Activated CD4-positive, alpha-beta T cell treated with anti-CD3 and anti-CD28 coated beads for 24 hours (primary cell): ENCODE measurements at places on chromosomes 5 and 9.

DNA sequence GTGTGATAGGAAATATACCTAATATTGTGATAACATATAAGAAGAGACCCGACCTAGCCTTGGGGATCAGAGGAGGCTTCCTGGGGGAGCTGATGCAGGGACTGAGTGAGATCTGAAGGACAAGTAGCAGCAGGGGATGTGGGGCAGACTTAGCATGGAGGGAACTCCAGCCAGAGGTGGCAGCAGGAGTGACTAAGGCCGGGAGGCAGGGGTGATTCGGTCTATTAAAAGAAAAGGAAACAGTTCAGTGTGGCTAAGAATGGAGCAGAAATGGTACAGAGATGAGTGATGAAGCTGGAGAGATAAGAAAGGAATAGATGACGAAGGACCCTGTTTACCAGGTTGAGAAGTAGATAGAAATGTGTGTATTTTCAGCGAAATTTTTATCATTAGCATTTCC is 408.8 kb downstream of the ENC1 start:
- DNase-seq = no peak

- no peak for DNase-seq
These were observed 21.6 kb downstream of the PDE6A start for GRCh38 chr5:149922950-149923349.

GRCh38 chr5:172454358-172455086 is at the start of gene SH3PXD2B:
Gene SH3PXD2B, minus strand, starts transcription at chr5:172454525. Its CDS starts 173 bp downstream, at chr5:172454352.
- no peak for DNase-seq

GRCh38 chr9:95297316-95297715 is 20.2 kb downstream of the FANCC start:
- DNase-seq = no peak

DNA sequence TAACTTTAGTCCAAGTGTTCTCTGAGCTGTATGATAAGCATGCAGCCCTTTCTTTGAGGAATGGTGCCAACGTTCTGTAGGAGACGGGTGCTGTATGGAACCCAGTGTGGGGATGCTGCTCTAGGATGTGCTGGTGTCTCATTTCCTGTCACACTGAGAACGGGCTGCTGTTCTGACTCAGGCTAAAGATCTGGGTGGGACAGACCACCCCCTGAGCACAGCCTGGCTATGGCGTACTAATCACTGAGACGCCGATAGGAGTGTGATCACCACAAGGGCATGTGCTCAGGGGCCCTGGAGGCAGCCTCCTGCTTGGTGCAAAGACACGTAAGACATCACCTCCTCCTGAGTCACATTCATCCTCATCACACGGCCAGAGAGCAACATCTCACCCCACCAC is 240.4 kb downstream of the IRX2 start:
- DNase-seq = no peak

- no peak for DNase-seq
These were observed 20.9 kb upstream of the COMMD10 start for GRCh38 chr5:116063950-116064349.

DNA sequence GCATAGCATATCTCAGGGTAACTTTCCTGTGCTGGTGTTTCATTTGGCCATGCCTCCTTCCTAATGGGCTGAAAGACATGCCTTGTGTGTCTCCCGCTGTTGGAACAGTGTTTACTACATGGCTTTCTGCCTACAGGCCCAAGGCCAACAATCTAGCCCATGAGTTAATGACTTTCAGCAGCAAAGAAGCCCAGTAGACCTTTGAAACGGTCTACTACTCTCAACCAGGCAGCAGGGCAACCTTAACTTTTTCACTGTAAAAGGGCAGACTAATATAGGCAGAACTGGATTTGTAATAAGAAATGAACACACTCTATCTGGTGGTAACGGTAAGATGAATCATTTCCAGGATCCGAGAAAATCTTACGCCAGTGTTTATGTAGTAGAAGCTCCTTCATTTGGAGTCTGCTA is 21.0 kb downstream of the C5orf15 start:
- DNase-seq = no peak

DNA sequence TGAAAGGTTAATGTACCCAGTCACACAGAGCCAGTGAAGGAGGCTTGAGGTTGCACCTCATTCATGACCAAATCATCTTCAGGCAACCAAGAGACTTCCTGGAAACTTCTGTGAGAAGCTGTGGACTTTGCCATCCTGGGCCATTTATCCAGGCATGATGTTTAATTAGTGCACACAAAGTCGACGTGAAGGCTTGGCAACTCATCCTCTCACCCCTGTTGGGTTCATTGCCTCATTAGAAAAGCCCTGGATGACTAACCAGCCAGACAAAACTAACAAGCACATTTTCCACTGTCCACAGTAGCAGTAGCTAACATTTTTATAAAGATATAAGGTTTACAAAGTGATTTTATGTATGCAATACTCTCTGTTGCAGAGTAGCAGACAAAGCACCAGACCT is 65.7 kb upstream of the ZNF462 start:
- DNase-seq = no peak

- DNase-seq = no peak
These were observed 27.1 kb downstream of the CEP72 start for GRCh38 chr5:639253-639530.

- DNase-seq = no peak
These were observed 72.5 kb upstream of the MAP1B start for GRCh38 chr5:72034770-72035169.

DNA sequence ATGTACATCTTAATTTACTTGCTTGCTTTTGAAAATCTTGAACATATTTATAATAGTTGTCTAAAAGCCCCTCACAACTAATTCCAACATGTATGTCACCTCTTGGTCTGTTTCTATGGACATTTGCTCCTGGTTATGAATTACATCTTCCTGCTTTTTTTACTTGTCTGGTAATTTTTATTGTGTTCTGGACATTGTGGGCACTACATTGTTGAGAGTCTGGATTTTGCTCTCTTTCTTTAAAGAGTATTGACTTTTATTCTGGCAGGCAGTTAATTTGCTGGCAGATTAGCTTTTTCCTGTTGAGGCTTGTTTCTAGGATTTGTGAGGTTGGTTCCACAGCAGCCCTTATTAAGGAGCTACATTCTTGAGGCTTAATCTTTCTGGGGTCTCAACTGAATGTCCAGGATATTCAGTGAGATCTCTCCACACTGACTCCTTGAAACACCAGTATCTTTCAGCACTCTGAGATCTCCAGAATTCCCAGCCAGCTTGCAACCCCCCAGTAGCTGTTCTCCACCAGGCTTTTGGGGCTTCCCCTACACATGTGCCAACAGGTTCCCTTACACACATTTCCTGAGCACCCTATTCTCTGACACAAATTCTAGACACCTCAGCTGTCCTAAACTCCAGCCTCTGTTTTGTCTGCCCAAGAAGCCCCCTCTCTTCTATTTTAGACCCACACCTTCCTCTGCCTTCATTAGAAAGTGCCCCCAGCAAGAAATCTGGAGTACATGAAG is 27.4 kb downstream of the KIAA1191 start:
- no peak for DNase-seq

DNA sequence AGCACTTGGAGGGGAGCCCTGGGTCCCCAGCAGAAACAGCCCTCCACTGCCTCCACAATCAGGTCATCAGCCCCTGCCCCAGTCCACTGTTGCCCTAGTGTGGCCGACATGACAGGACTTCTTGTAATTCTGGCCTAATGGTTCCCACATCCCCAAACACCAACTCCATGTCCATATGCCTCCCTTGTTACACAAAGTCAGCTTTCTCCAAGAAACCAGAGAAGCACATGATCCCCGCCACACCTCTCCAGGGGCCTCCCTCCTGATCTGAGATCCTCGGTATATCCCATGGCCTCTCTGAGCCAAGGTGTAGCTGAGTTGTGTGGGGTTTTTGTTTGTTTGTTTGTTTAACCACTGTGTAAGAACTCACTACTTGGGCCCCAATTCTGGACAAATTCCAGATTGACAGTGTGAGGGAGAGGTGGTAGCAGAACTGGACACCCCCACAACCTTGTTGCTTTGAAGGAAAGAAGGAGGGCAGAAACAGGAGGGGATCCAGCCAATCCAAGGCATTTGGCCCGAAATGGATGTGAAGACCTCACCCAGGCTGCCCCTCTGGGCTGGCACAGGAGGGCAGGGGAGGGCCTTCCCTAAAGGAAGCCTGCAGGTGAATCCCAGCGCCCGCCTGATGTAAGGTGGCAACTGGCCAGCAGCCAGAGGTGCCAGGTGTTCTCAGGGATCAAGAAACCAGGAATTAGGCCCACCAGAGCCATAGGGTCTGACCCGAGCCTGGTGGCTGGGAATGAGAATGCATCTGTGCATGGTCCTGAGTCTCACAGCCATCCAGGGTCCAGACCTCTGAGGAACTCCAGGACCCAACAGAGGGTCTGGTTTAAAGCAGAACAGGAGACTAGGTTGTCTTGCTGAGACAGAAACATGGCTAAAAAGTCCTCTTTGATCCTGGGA is 13.4 kb downstream of the IRF1 start:
- no peak for DNase-seq

DNA sequence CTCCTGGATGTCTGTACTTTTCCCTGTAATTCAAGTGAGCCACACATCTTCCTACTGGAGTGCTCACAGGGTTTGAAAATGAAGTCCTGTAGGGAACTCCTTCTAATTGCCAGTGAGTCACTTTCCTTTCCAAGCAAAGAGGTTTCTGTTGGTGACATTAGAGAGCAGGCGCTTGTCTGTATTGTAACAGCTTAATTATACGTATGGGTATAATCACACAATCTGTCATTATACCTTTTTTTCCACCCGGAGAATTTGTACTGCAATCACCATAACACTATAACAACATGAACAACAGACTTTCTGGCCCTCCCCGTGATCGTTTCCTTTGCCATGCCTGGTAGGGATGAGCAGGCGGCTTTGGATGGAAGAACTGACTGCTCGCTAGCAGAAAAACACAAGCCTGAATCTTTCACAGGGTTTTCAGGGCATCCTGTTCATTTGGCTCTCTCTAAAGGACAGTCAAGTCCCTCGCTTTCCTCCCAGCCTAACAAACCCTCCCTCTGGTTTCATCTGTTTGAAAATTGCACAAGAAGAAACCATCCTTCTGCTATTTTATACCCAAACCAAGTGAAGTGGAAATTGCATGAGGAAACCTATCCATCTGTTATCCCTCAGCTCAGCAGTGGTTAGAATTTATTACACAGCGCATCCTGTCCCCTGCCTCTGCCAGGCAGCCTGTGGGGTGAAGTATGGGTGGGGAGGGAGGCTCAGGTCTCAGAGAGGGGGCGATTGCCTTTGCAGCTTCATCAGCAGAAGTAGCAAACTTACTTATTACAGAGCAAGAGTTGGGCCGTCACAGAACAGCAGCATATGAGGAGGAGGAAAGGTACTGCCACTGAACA is 307.0 kb upstream of the TLE4 start:
- DNase-seq = no peak

- no peak for DNase-seq
These were observed 779.8 kb downstream of the TLE4 start for GRCh38 chr9:80351612-80352011.

DNA sequence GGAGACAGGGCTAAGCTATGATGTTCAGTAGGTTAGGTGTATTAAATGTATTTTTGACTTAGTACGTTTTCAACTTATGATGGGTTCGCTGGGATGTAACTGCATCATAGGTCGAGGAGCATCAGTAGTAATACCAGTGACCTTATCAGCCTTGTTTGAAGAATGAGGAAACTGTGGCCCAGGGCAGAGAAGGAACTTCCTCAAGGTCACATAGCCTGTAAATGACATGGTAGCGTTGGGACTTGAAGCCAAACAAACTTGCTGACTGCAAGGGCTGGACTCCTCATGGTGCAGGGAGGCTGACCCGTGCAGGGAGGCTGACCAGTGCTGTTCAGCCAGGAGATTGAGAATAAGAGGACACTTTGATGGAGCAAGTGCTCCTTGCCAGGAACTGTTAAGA is 21.3 kb upstream of the PTPN3 start:
- no peak for DNase-seq

DNA sequence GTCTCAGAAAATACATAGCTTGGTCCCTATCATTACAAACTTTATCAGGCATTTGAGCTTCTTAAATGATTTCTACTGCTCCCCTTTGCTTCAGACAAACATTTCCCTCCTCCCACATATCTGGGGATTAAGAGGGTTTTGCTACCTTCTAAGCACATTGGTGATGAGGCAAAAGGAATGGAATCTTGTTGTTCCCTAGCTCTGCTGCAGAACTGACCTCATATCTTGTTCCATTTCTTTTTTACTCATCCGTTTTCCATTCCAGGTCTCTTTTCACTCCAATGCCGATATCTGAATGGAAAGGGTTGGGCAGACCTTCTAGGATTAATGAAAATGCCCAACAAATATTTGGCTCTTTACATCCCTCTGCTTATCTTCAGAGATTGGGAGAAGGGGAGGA is 444.6 kb downstream of the ZNF608 start:
- no peak for DNase-seq

GRCh38 chr9:70603020-70603411 is 188.6 kb upstream of the KLF9 start:
- DNase-seq = no peak

- no peak for DNase-seq
These were observed 99.2 kb downstream of the MED27 start for GRCh38 chr9:131980267-131981016.

DNA sequence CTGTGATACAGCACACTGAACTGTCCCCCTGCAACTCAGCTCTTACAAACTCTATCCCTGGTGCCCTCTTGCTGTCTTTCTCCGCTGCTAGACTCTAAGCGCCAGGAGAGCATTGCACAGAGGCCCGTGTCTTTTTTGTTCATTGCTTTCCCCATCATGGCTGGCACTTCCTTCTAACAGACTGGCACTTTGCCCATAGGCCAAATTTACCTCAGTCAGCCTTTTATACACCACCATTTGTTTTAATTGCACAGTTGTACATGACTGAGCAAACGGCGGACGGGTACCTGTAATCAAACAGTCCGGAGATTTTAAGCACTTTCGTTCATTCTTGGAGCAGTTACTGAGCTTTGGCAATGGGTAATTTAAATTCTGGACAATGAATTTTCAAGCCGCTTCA is 102.2 kb upstream of the CLINT1 start:
- DNase-seq = no peak

DNA sequence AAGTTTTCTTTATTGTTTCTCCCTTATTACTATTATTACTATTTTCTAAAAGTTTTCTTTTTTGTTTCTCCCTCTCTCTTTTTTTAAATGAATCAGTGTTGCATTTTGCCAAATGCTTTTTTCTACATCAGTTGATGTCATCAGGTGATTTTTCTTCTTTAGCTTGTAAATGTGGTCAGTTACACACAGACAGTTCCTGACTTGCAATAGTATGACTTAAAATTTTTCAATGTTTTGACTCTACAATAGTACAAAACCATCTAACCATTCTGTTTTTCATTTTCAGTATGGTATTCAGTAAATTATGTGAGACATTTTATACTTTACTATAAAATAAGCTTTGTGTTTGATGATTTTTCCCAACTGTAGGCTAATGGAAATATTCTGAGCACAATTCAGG is 443.0 kb downstream of the GADD45G start:
- DNase-seq = no peak

GRCh38 chr9:34179213-34180136 is 632 bp downstream of the UBAP1 start:
- no peak for DNase-seq
